ENCODE measurements at places on chromosomes 7 and 10.

DNA sequence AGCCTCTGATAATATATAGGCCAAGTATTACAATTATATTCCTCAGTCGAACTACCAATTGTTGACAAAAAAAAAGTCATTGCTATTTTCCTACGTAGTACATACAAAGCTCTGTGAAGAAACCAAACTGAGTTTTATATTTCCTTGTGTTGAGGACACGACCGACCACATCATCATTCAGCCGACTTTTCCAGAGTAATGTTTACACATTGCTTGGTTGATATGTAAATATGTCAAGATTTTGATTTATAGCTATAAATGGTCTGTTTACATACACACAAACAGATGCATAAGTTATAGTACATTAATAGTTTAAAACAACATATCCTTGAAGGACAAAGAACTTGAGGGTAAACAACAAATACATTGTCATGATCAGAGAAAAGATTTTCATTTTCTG lies 121.5 kb downstream of the CRPPA start:
- no peak for DNase-seq

DNA sequence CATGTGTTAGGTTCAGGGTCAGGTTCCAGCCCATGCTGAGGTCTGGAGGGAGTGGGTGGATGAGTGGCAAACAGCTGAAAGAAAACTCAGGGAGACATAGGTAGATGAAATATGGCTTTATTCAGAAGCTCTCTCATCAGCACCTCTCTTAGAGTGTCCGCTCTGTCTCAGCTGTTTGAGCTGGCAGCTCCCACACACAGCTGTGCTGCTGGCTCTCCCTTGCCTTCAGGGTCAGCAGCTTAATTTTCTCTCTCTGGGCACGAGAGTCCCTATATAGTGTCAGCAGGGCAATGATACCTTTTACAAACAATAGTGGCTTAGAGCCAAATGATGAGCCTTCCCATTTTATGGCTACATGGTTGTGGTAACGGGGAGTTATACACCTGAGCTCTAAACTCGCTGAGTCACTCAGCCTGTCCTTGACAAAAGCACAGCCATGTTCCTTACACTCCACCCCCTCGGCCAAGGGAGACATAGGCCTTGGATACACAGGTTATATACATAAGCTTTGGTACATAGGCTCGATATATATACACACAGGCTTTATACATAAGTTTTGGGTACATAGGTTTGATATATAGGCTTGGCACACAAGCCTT lies 10.4 kb downstream of the RNF133 start:
- no peak for DNase-seq

DNA sequence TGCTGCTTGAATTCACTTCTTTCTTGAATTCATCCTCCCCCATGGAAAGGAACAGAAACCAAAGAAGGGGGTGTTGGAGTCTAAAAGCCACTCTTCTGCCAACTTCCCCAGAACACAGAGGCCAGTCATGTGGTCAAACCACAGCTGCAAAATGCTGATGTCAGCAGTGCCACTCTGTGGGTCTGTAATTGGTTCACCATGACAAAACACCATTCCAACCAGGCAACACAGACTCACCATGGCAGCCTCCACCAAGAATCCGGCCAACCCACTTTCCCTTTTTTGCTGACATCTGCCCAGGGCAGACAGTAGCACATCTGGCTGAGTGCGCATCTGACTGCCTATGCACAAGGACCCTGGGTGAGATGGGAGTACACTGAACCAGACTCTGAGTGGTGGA lies 16.8 kb downstream of the OSBPL3 start:
- DNase-seq = no peak

DNA sequence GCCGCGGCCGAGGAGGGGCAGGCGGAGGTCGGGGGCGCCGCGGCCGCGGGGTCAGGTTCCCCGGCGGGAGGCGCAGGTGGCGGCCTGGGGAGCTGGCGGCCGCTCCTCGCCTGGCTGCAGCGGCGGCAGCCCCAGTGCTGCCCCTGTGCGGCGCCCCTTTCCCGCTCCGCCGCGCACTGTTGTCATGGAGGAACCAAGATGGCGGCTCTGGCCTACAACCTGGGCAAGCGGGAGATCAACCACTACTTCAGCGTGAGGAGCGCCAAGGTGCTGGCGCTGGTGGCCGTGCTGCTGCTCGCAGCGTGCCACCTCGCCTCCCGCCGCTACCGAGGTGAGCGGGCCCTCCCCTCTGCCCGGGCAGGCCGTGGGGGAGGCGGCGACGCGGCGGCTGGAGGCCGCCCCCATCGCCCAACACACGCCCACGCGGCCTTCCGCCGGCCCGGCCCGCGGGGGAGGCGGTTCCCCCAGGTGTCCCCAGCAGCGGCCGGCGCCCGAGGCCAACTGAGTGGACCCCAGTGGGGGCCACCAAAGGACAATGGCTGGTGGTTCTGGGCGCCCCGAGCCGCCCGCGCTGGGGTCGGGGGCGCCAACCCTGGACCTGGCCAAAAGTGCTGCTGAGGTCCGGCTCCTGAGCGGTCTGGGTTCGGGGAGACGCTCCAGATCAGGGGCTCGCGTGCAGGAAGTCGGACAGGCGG lies 425 bp downstream of the CASD1 start:
- DNase-seq = no peak

DNA sequence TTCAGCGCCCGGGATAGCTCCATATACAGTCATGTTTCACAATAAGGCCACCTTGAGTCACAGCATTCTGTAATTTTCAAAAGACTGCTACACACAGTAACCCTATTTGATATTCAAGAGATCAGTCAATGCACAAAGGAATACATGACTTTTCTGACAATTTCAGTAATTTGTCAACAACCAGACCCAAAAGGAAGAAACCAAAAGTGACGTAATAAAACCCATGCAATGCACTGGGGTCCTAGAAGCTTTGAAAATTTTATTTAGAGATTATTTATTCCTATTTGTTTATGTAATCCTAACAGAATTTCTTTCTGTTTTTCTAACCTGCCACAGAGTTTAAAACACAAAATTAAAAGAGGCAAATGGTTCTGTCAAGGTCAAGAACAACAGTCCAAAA lies 421.2 kb downstream of the DPP6 start:
- no peak for DNase-seq

DNA sequence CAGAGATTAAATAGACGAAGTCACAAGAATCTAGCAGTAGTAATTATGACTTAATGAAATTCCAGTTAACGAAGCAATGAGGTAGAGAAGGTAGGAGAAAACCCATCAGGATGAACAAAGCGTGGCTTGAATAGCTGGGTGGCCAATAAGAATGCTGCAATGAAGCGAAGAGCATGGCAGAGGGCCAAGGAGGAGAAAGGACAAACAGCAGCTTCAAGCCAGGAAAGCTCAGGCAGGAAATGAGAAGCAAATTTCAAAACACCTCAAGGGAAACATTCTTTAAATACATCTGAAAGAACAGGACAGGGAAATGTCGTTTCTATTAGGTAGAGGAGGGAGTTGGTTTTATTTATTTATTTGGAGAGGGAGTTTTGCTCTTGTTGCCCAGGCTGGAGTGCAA lies 122.5 kb downstream of the KIAA1217 start:
- no peak for DNase-seq

GRCh38 chr10:33334153-33334804 lies at the start of gene NRP1:
TSS of gene NRP1 (minus strand) at chr10:33334667. CDS start at chr10:33334382, 285 bp downstream.
- DNase-seq = no peak

- no peak for DNase-seq
These were observed 368.7 kb downstream of the AUTS2 start for GRCh38 chr7:69966766-69967591.

DNA sequence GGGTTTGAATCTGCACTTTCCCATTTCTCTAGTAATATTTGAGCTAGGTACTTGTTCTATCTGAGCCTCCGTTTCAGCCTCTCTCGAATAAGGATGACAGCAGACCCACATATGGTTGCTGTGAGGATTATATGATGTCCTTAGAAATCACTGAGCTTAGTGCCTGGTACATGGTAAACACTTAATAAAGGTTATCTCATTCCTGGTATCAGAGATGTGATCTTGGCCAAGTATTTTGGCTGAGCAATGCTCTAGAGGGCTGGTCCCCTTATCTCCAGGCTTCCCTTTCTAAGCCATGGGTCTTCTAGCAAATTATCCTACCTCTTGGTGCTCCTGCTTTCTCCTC lies 407 bp upstream of the MKRN1 start:
- no peak for DNase-seq

- no peak for DNase-seq
These were observed 91.9 kb upstream of the PIK3CG start for GRCh38 chr7:106773228-106773627.

GRCh38 chr7:30428246-30429155 lies 50.1 kb downstream of the NOD1 start:
- no peak for DNase-seq

GRCh38 chr10:12262278-12262981 lies 66.4 kb downstream of the CDC123 start:
- no peak for DNase-seq

GRCh38 chr10:117530791-117531190 lies 11.8 kb upstream of the EMX2 start:
- no peak for DNase-seq

- no peak for DNase-seq
These were observed 911.9 kb upstream of the LRRN3 start for GRCh38 chr7:110179037-110179436.

DNA sequence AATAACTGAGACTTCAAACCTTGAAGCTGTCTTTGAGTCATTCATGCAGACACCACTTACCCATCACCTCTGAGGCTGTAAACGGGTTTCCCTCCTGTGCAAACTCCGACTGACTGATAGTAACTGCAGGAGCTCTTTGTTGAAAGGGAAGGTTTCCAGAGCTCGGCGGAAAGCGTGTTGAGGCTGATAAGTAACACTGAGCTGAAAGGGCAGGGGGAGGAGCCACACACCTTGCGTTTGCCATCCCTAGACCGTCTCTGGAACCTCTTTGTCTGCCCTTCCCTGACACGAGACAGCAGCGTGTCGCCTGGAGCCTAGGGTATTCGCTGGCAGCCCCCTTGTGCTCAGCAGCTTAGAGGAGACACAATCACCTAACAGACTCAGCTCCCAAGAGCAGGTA lies 134.0 kb downstream of the PAXIP1 start:
- no peak for DNase-seq

DNA sequence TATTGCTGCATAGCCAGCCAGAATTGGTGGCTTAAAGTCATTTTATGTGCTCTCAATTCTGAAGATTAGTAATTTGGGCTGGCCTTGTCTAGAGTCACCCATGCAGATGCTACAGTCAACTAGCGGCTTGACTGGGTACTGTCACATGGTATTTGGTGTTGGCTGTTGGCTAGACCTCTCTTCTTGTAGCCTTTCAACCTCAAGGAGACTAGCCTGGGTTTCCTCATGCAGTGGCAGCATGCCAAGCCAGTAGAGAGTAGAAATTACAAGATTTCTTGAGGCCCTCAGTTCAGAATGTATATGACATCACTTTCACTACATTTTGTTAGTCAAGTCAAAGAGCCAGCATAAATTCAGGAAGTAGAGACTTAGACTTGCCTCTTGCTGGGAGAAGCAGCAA lies 3.7 kb upstream of the ZNF800 start:
- no peak for DNase-seq

DNA sequence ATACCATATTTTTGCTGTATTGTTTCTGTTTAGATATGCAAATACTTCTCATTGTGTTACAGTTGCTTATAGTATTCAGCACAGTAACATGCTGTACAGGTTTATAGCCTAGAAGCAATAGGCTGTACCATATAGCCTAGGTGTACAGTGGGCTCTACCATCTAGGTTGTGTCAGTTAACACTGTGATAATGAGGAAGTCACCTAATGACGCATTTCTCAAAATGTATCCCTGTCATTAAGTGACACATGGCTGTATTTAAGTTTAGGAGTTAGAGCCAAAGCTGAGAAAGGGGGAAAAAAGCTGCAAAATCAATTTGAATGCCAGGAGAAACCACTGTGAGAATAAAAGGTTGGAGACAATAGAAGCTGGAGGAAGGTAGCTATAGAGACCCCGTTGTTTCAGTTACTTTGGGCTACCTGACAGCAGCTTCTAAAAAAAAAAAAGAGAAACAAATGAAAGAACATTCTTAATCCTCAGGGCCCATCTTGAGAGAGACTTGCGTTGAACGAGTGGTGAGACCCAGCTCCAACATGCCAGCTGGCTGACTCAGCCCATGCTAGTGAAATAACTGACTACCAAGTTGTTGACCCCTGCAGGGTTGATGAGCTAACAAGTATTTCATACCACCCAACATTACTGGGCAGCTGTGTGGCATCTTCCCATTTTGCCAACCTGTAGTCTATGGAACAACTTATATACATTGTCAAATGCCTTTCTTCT lies 8.7 kb downstream of the STARD3NL start:
- no peak for DNase-seq

DNA sequence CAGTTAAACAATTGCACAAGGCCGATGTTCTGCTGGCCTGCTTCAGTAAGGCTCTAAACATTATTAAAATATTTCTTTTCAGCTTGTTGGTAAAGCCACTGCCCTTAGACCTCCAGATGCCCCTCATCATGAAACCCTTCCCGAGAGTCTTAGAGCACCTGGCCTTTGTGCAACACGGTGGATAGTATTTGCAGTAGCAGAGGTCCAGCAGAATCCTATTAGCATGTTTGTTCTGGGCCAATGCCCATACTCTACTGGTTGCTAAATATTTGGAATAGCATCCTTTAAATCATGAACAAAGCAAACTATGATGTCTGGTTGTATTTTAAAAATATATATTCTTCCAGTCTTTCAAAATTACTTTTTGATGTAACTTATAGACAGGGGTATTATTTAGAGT lies 584.6 kb downstream of the CNTNAP2 start:
- no peak for DNase-seq

GRCh38 chr10:12121673-12122072 lies 7.8 kb upstream of the SEC61A2 start:
- DNase-seq = no peak

DNA sequence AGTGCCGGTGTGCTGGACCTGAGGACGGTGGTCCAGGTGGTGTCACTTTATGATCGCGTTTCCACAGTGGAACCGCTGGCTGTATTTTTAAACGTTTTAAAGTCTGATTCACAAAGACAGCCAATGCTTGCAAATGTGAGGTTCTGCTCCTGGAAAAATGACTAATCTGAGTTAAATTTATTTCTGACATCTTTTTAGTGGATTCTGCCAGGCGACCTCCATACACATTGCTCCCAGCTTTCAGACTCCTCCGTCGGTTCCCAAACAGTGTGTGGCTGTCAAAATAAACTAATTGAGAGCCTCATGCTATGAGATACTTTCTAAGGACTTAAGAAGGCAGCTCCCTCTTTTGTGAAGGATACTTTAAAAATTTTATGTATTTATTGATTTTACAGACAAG lies 12.7 kb upstream of the TTYH3 start:
- no peak for DNase-seq
